ENCODE measurements at places on chromosomes 1 and 21. TPM values are rescaled to one million over a fixed set of nuclear protein-coding genes. Genes with fewer than 3 reads are reported as not detected.

DNA sequence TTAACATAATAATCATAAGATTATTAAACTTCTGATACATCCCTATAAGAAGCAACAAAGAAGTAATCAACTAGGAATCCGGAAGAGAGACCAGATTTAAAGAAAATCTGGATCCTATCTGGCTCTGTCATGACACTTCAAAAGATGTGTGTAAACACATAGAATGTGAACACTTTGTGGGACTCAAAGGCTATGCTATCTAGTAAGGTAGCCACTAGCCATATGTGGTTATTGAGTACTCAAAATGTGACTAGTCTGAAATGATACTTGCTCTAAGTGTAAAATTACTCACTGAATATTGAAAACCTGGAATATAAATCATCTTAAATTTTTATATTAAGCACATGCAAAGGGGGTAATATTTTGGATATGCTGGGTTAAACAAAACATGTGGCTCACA is 8.7 kb downstream of the FUBP1 start:
- no peak overlapping the region for H3K4me3 ChIP-seq
- H3K27me3 ChIP-seq = no peaks in the 10 kb centered on the region
- H3K36me3 ChIP-seq = peaks cover 74% of the 10 kb centered on the region
- H3K27ac ChIP-seq = no peak overlapping the region

Gene CHI3L2
- total RNA-seq = not detected

Gene CD52
- total RNA-seq = 614 TPM

Gene DEPDC1
- total RNA-seq = 36.6 TPM

GRCh38 chr1:23791516-23792047 is 637 bp downstream of the LYPLA2 start:
- peaks cover 24% of the 10 kb centered on the region for H3K4me1 ChIP-seq
- peak overlapping the region; percentile 96 for H3K4me3 ChIP-seq
- DNase-seq = peak; percentile 62
- peak overlapping the region; percentile 55 for H3K27ac ChIP-seq

Gene TTC3
- total RNA-seq = 298 TPM

- DNase-seq = no peak
- no peak overlapping the region for H3K4me3 ChIP-seq
- H3K27me3 ChIP-seq = no peaks in the 10 kb centered on the region
- H3K27ac ChIP-seq = no peak overlapping the region
- peaks cover 13% of the 10 kb centered on the region for H3K36me3 ChIP-seq
Measured at GRCh38 chr1:3896396-3897000, 3.6 kb downstream of the C1orf174 start.

DNA sequence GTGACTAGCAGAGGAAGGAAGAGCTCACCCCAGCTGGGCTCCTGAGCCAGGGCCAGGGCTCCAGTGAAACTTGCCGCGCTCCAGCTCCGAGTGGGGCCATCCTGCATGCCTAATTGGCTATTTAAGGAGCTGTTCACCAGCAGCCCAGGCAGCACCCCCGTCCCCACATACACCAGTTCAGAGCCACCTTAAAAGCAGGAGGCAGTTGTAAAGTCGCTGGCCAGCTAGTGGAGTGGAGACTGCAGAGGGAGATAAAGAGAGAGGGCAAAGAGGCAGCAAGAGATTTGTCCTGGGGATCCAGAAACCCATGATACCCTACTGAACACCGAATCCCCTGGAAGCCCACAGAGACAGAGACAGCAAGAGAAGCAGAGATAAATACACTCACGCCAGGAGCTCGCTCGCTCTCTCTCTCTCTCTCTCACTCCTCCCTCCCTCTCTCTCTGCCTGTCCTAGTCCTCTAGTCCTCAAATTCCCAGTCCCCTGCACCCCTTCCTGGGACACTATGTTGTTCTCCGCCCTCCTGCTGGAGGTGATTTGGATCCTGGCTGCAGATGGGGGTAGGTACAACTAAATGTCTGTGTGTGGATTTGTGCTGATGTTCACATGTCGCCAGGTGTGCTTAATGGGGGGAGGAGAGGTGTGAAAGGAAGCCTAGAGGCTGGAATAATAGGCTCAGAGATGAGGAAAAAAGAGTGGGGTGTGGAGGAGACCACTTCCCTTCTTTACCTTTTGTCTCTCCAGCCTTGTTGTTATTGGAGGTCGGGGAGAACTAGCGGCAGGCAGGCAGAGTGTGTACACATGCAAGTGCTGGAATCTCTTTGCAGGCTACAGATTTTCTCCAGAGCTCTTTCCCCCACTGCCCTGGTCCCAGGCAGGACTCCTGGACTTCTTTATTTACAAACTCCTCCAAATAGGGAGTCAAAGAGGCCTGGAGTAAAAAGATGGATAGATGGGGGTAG is at the start of gene CA14:
Gene CA14 (plus strand): TSS at position 151 of the 962 bp plus-strand sequence. CDS start 355 bp downstream, at position 506.
- H3K4me1 ChIP-seq = peaks cover 41% of the 10 kb centered on the region
- peak within 1 kb of the TSS; percentile 65 for H3K4me3 ChIP-seq
- DNase-seq = no peak
- H3K27me3 ChIP-seq = peaks cover 3% of the 10 kb centered on the region
- no peaks in the 10 kb centered on the region for H3K36me3 ChIP-seq
